Stimulated activated CD4-positive, alpha-beta T cell treated with anti-CD3 and anti-CD28 coated beads, Interleukin-4, amount 100 ng/mL, for 24 hours (primary cell): ENCODE measurements at places on chromosomes 5 and 9.

GRCh38 chr5:20229303-20230005, 241.5 kb upstream of the CDH18 start:
- DNase-seq = no peak

- DNase-seq = no peak
These were observed 187.1 kb upstream of the RPS23 start for GRCh38 chr5:82465235-82465634.

GRCh38 chr5:175519006-175519405, 40.6 kb downstream of the SFXN1 start:
- no peak for DNase-seq

GRCh38 chr5:126971455-126972031, 58.8 kb downstream of the MARCHF3 start:
- no peak for DNase-seq

GRCh38 chr5:167937635-167937998, 353.8 kb upstream of the WWC1 start:
- DNase-seq = no peak

- DNase-seq = no peak
These were observed 539.6 kb upstream of the CLINT1 start for GRCh38 chr5:158398360-158399201.

- no peak for DNase-seq
These were observed 15.9 kb downstream of the DNLZ start for GRCh38 chr9:136347472-136348256.

DNA sequence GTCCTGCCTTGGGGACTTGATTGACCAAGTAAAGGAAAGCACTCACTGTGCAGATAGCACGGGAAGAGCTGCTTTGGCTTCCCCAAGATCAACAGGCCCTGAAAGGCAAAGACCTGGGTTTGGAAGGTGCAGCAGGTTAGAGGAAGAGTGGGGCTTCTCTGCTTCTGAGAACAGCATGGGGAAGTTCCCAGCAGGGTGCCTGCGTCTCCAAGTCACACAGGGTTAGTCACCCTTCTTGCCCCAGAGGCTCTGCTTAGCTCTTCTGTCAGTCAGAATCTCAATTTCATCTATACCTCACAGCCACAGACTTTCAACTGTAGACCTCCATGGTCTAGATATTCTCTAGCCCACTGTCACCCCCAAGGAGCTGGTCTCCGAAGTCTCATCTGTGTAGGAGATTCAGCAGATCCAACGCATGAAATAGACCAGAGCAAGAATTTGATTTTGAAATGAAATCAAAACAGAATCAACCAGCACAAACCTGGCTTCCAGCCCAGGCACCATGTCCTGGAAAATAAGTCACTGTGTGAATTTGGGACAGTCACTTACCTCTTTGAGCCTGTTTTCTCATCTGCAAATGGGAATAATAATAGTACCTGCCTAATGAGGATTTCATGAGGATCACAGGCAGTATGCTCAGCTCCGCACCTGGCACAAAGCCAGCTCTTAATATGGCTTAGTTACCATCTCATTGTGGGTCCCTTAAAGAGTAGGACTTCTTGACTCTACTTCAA, 64.0 kb downstream of the SFXN1 start:
- DNase-seq = peak; percentile 34

DNA sequence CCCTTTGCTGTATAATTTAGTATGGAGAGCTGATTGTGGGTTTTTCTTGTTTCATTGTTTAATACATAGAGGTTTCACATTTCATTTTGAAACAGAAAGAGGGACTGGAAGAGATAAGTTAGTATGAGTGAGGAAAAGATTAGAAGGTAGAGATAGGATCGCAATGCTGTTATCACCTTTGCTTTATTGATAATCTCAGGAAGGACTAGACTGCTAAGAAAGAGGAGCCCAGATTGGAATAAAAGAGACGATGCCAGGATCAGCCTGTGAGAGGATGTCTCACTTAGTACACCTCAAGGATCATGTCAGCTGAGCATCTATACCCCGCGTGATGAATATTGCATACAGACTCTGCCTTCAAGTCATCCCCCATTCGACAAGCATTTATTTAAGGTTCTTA, 178.0 kb upstream of the DMAC1 start:
- DNase-seq = no peak

- no peak for DNase-seq
These were observed 213.0 kb upstream of the ADAMTS16 start for GRCh38 chr5:4927097-4927496.

- no peak for DNase-seq
These were observed 152.0 kb downstream of the PRR16 start for GRCh38 chr5:120615967-120616645.

DNA sequence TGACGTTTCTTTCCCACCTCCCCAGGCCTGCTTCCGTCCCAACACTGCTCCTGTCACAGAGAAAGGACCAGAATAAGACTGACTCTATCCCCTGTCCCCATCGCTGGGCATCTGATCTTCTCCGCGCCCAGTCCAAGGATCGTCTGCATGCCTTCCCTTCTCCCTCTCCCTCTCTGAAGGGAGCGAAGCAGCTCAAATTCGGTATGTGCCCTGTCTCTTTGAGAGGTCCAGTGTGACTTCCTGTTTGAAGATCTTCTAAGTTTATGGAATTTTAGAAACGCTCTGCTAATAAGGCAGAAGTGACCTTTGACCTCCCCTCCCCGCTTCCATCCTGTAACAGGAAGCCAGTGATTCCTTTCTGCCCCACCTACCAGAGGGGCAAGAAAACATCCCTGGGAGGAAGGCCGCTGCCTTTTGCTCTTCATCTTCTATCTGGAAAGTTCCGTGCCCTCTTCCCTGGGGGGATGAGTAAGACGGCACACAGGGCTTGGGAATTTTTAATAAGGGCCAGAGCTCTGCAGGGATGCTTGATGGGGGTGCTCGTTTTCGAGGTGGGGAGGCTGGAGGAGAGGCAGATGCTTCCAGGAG, 40.7 kb upstream of the RNU6ATAC start:
- DNase-seq = no peak

DNA sequence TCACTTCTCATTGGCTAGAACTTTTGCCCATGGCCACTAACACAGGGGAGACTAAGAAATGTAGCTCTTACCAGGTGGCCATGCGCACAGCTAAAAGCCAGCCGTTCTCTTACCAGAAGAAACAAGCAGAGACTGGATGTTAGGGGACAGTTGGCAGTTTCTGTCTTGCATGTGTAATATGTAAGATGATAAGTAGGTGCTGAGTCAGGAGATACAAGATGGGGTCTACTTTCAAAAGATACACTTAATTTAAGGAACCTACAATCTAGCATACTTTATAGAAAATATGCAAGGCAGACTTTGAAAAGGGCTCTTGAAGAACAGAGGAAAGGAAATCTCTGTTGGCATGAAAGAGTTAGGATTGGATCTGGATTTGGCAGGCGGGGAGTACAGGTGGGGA, 244.5 kb downstream of the ZSWIM6 start:
- DNase-seq = no peak

GRCh38 chr5:124783285-124783684, 36.8 kb upstream of the ZNF608 start:
- no peak for DNase-seq

GRCh38 chr9:33619666-33620404, 95.8 kb downstream of the ANKRD18B start:
- no peak for DNase-seq

DNA sequence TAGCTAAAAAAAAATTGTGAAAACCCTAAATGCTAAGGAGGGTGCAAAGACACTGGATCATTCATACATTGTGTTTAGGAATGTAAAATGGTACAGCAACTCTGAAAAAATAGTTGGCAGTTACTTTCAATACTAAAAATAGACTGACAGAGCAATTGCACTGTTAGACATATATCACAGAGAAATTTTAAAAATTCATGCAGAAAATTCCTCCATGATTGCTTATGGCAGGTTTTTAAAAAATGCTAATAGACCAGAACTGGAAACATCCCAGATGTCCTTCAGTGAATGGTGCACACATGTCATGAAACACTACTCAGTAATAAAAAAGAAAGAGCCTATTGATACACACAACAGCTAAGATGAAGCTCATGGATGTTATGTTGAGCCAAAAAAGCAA, 349.8 kb upstream of the DAB2 start:
- DNase-seq = no peak

GRCh38 chr5:8568858-8569257, 699.9 kb downstream of the MTRR start:
- DNase-seq = no peak

DNA sequence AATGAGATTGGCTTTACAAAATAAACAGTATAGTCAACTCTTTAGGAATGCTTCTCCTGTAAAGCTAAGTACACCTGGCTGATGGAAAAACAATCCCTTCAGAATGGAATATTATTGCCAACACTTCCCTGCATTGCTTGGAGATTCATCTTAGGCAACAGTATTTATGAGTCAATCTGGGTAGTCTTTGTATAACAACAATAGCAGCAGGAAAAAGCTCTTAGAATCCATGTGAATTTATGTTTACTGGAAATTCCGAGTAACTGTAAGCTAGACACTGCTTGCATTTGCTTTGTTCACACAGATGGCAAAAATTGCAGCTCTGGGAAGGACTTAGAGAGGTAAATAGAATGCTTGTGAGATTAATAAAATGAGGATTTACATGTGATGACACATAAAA, 101.7 kb upstream of the NTRK2 start:
- no peak for DNase-seq

GRCh38 chr5:146710348-146710747, 168.2 kb downstream of the PPP2R2B start:
- DNase-seq = no peak

DNA sequence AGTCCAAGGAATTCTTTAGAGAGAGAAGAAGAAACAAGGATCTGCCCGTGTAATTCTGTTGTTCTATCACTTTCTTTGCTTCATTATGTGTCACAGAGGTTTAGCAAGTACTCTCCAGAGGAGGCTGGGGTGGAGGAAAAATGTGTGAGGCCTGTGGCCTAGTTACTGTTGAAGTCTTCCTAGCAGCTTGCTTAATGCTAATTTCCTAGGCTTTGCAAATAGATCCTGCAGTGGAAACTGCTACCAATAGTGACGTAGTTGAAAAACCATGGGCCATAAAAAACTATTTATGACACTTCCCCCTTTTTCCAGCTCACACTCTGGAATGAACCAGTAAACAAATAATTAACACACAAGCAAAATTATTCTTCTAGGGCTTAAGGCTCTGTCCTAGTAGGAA, 27.0 kb upstream of the C9orf72 start:
- DNase-seq = no peak

- DNase-seq = no peak
These were observed 682 bp upstream of the SPTAN1 start for GRCh38 chr9:128551657-128552152.

DNA sequence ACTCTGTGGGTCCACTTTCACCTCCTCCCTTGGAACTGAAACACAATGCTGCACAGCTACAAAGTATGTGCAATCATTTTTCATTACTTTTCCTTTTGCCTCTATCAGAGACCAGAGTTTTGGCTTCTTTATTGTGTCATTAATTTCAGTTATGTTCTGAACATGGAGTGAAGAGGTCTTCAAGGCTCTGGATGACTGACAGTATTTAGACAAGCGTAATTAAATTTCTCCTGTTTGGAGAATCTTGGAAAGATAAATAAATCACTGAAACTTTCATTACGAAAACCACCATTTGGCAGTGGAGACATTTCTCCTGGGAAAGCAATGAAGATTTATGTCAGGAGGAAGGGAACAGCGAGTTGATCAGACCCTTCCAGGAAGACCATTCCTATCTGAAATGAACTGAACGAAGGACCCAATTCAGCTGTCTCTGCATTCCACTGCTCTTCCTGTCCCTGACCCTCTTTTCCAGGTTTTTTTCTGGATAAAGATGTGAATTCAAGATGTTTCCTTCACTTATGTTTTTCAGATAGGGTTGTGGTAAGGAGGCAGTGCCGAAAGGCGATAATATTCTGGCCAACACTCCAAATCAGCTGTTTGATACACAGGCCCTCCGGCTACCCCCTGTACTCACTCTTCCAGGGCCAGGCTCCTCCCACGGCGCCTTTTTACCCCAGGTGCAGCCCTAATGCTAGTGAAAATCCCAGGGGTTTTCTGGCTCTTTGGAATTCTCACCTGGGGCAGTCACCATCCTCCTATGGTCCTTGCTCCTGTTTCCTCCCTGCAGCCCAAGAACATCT, 77.2 kb upstream of the OSMR start:
- DNase-seq = no peak

DNA sequence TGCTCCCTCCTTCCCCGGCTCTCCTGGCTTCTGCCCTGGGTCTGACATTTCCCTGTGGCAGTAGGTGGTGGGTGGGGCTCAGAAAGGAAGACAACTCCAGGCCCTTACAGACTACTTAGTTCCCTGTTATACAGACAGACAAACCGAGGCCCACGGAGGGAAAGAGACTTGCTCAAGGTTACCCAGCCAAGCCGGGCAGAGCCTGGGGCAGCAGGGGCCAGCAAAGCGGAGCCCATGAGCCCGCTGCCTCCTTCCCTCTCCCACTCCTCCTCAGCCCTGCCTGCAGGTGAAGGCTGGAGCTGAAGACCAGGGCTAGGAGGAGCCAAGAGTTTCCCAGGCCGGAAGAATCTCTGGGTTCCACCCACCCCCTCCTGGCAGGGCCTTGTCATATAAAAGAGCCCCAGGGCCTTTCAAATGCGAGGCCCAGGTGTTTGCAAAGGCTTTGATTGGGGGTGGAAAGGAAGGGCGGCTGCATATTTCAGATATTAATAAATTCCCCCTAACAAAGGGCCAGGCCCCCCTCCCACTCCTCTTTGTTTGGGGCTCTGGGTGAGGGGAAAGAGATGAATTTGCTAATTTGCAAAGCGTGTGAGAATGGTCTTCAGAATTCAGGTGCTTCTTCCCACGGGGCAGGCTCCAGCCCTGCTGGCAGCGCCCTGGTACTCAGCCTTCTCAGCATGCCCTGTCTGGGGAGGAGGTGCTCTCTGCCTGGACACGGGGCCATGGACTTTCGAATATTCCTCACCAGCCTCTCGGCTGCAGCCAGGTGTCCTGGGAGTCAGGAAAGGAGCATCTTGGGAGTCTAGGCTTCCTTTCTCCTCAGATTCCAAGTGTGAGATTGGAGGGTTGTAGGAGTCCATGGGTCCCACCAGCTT, 21.5 kb downstream of the SLC6A7 start:
- no peak for DNase-seq

DNA sequence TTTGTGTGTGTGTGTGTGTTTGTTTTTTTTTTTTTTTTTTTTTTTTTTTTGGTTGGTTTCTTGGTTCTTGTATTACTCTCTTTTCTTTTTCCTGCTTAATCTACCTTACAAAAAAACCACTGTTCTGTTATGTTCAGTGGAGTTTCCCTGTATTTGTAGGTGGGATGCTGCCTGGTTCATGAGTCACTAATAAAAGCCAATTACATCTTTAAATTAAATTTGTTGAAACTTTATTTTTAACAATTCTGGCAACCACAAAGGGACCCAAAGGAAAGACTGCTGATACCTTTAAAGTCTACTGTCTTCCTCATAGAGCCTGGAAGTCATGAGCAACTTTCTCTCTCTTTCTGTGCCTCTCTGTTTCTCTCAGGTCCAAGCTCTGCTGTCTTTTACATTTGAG, 29.5 kb upstream of the RNF20 start:
- DNase-seq = no peak

- DNase-seq = no peak
These were observed 630.3 kb downstream of the ISL1 start for GRCh38 chr5:52013523-52013922.
